ENCODE measurements at places on chromosomes 12 and 14.

- DNase-seq: no peak
These were observed 5.5 kb upstream of the GPR19 start for GRCh38 chr12:12701457-12701856.

DNA sequence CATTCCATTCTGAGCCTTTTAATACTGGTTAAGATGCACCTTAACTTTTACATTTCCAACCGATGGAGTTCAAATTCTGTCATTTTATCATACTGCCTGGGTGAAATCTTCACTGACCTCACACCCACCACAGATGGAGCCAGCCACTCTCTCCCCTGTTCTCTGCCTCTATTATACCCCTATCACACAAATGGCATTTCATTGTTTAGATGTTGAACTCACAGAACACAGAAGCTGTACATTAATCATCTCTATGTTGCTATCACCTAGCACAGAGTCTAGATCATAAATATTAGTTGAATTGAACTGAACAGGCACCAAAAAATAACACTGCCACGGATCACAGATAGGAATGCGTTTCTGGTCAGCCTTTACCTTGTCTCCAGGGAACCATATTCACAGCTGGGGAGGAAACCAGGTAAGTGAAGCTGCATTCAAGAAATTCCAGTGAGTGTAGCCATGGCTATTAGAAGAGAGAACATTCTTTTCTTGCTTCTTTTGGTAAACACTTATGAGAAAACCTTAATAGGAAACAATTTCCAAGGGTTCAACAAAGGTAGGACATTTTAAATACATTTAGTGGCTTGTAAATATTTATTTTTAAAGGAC lies 194.9 kb upstream of the RMST start:
- no peak for DNase-seq

DNA sequence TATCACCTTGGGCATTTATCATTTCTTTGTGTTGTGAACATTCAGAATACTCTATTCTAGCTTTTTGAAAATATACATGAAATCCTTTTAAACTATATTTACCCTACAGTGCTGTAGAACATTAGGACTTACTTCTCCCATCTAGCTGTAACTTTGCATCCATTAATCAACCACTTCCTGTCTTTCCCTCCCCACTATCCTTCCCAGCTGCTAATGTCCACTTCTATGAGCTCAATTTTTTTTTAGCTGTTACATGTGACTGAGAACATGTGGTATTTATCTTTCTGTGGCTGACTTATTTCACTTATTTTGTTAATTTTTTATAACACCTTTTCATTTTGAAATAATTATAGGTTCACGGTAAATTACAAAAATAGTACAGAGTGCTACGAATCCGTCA lies 136.0 kb downstream of the LMNTD1 start:
- DNase-seq: no peak

DNA sequence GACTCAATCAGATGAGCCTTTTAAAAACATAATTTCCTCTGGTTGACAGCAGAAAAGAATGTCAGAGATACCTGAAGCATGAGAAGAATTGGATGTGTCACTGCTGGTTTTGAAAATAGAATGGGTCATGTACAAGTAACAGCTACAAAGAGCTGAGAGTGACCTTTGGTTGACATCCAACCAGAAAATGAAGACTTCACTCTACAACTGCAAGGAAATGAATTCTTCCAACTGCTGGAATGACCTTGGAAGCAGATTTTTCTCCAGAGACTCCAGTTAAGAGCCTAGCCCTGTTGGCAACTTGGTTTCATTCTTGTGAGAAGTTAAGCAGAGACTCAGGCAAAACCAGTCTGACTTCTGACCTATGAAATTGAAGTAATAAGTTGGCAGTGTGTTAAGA lies 505.9 kb downstream of the SLC16A7 start:
- DNase-seq: no peak

DNA sequence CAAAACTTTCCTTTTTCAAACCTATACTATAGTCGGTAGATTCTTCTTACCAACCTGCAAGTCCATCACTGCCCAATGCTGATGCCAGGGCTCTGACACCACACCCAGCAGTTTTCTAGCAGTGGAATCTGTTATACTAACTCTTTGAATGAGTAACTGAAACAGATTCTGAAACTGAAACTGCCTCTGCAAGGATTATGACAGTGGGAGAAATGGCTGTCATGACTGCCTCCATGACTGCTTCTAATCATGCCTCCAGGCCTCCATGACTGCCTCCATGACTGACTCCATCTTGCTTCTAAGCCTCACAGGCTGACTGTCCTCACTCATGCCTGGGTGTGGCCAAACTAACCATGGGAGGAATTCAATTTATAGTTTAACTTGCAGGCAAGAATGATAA lies 29.4 kb upstream of the OXA1L start:
- DNase-seq: peak; percentile 62

Data from stimulated activated effector memory CD8-positive, alpha-beta T cell treated with anti-CD3 and anti-CD28 coated beads, Interleukin-12 subunit alpha, Interleukin-12 subunit beta, amount 100 ng/mL, for 72 hours (primary cell).